ENCODE measurements at places on chromosomes 12 and 14. TPM values are rescaled to one million over a fixed set of nuclear protein-coding genes. Genes with fewer than 3 reads are reported as not detected.
A peak's percentile ranks its signal among the peaks of the same experiment; 100 is the strongest.

Gene SRRM4
- total RNA-seq, result not detected

Gene KRT78
- total RNA-seq, result not detected

- H3K4me3 ChIP-seq, result peak overlapping the region; percentile 19
- no peak for DNase-seq
- H3K36me3 ChIP-seq, result peaks cover 16% of the 10 kb centered on the region
- H3K27me3 ChIP-seq, result no peaks in the 10 kb centered on the region
- H3K4me1 ChIP-seq, result peaks cover 39% of the 10 kb centered on the region
Measured at GRCh38 chr12:128825835-128826234, 2.1 kb upstream of the SLC15A4 start.

GRCh38 chr12:98352218-98352811 is 163.1 kb upstream of the TMPO start:
- H3K36me3 ChIP-seq, result no peaks in the 10 kb centered on the region
- DNase-seq, result no peak
- no peaks in the 10 kb centered on the region for H3K4me1 ChIP-seq
- peaks cover 15% of the 10 kb centered on the region for H3K27me3 ChIP-seq

GRCh38 chr12:85572956-85573355 is 263.3 kb downstream of the RASSF9 start:
- H3K4me1 ChIP-seq, result no peaks in the 10 kb centered on the region
- no peak for DNase-seq
- H3K4me3 ChIP-seq, result no peak overlapping the region
- H3K27me3 ChIP-seq, result no peaks in the 10 kb centered on the region

Measured in activated T-helper 2 cell treated with anti-CD3 and anti-CD28 coated beads, Interferon-gamma antibody, Interleukin-2, Interleukin-4, amounts not matched to agents 10 μg/mL and 5 μg/mL and 100 μg/mL, durations not matched to agents 14 hours and 24 hours and 36 hours (primary cell).